ENCODE measurements at places on chromosomes 6 and 20.

- DNase-seq = no peak
Measured at GRCh38 chr20:428658-429200, 20.6 kb downstream of the RBCK1 start.

- DNase-seq = no peak
Measured at GRCh38 chr6:68634726-68635411, at the start of gene ADGRB3. Gene ADGRB3 (plus strand): TSS chr6:68635282. CDS start chr6:68638676, 3,394 bp downstream.

GRCh38 chr6:10555625-10556309 lies 34.6 kb downstream of the GCNT2 start:
- peak; percentile 2 for DNase-seq

DNA sequence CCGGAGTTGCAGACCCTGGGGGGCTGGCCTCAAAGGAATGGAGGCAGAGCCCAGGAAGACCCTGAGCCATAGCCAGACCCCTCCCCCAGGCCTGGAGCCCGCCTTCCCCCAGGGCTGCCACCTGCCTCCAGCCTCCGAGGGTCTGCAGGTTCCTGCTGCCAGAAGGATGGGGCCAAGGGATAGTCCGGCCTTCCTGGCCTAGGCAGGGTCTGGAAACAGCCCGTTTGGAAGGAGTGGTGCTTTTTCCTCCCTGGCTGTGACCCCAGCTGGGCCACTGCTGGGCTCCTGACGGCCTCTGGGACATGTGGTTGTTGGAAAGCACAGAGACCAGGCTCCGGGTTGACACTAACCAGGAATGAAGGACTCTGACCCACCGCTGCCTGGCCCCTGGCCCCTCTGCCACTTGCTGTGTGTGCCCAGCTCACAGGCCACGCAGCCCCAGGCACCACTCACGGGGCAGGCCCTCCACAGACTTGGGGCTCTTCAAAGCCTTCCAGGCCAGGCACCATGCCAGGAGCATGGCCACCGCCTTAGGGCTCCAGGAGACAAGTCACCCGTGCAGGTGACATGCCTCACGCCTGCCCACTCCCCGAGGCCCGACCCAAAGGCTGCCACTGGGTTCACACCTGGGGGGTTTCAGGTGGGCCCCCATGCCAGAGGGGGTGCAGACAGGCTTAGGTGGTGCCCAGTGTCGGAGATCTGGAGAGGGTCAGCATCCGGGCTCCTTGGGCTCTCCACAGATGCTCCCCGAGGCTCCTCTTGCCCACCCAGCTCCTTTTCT lies 3.9 kb upstream of the LAMA5 start:
- no peak for DNase-seq

DNA sequence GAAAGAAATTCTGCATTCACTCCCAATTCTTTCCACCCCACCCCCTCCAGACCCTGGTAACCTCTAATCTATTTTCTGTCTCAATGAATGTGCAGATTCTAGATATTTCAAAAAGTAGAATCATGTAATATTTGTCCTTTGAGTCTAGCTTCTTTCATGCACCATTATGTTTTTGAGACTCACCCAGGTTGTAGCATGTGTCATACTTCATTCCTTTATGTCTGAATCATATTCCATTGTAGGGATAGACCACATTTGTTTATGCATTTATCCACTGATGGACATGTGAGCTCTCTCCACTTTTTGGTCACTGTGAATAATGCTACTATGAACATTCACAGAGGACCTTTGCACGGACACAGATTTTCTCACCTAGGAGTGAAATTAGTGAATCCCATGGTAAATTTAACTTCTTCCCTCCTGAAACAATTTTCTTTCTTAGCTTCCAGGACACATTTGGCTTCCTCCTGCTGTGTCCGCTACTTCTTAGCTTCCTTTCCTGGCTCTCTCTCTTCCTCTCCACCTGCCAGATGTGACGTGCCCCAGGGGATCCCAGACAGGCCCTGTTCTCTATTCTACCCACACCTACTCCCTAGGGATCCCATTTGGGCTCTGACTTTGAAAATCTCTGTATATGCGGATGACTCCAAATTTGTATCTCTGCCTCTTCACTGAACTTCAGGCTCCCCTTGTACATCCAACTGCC lies 24.1 kb upstream of the ARFGEF2 start:
- DNase-seq = peak; percentile 61

- no peak for DNase-seq
Measured at GRCh38 chr6:136677344-136677743, 114.9 kb downstream of the MAP3K5 start.

DNA sequence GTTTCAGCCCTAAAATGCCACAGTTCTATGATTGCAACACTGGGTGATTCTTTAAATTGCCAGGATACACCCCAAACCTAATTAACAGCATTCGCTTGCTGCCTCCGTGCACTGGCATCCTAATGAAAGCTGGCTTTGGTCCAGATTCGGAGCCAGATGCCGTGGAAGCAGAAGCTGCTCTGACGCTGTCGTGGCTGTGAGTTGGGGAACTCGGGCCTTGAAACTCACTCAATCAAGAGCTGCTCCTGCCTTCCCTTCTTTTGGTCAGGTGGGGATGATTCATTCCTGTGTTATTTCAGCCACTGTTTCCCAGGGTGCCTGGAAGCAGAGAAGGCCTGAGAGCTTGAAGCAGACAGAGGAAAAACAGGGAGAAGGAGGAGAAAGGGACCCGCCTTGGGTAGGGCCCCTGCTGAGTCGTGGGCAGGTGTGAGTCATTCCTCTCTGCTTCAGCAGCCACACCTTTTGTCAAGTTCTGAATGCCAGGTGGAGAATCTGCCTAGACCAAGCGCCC lies 36.2 kb upstream of the DSP start:
- peak; percentile 20 for DNase-seq

- DNase-seq = no peak
Measured at GRCh38 chr6:23775127-23775526, 350.9 kb upstream of the NRSN1 start.

DNA sequence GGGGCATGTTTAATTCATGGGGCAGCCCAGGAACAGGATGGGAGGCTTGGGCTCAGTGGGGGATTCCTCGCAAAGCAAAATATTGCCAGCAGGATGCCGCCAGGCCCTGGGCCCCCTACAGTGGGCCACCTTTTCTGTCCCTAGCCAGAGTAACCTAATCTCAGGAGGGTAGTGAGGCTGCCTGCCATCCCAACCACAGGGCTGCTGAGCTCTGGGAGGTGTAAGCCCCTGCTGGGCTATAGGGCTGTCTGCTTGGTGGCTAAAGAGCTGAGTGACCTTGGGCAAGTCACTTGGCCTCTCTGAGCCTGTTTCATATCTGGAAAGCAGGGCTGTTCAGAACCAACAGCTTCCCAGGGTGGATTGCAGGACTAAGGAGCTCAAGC lies 35.7 kb upstream of the CDH22 start:
- no peak for DNase-seq

GRCh38 chr20:14604143-14604542 lies 266.7 kb upstream of the FLRT3 start:
- DNase-seq = no peak

- no peak for DNase-seq
Measured at GRCh38 chr6:159639721-159640120, 53.3 kb downstream of the SOD2 start.

DNA sequence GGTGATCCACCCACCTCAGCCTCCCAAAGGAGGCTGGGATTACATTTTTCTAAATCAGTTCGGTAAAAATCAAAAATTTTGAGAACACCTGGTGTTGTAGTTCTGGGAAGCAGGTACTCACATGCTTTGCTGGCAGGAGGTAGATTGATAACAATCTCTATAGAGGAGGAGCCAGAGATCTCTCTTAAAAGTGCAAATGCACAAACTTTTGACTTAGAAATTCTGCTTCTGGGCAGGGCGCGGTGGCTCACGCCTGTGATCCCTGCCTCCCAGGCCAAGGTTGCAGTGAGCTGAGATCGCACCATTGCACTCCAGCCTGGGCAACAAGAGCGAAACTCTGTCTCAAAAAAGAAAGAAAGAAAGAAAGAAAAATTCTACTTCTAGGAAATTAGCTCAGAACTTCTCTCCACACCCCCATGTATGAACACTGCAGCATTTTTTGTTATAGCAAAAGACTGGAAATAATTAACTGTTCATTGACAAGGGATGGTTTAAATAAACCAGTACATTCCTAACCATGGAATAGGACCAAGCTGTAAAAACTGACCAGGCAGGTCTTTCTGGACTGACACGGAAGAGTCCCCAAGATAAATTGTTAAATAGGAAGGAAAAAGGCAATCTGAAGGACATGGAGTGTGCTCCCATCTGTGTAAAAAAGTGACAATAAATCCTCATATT lies 14.4 kb upstream of the TRIB3 start:
- DNase-seq = no peak

- no peak for DNase-seq
Measured at GRCh38 chr6:13360671-13361540, 32.6 kb upstream of the TBC1D7 start.

- DNase-seq = no peak
Measured at GRCh38 chr20:8368670-8369069, 236.6 kb downstream of the PLCB1 start.

DNA sequence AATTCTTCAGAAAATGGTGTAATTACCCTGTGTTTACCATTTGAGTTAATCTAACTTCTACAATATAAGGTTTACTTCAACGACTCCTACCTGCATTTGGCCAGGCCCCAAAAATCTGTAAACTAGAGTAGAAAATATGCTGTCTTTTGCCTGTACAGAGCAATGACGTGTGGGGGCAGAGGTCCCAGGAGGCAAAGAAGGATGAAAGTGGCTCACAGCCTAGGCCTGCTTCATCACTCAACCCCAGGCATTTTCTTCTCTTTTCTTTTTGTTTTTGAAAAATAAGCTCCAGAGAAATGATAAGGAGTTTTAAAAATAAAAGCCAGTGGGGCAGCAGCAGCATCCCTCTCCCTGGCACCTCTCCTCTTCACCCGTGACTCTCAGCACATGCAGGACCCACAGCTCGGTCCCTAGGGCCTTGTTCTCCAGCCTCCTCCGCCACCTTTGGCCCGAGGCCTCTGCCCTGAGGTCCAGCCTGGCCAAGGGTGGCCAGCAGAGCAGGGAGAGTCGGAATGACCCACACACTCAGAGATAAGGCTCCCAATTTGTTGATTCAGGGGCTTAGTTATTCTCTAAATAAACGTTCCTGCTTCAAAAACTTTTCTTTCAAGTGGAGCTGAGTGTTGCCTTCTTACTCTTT lies 310.3 kb upstream of the RNF24 start:
- no peak for DNase-seq

Data from HFF-Myc (cell line).